ENCODE measurements at places on chromosomes 5 and 9.
A peak's percentile ranks its signal among the peaks of the same experiment; 100 is the strongest.

DNA sequence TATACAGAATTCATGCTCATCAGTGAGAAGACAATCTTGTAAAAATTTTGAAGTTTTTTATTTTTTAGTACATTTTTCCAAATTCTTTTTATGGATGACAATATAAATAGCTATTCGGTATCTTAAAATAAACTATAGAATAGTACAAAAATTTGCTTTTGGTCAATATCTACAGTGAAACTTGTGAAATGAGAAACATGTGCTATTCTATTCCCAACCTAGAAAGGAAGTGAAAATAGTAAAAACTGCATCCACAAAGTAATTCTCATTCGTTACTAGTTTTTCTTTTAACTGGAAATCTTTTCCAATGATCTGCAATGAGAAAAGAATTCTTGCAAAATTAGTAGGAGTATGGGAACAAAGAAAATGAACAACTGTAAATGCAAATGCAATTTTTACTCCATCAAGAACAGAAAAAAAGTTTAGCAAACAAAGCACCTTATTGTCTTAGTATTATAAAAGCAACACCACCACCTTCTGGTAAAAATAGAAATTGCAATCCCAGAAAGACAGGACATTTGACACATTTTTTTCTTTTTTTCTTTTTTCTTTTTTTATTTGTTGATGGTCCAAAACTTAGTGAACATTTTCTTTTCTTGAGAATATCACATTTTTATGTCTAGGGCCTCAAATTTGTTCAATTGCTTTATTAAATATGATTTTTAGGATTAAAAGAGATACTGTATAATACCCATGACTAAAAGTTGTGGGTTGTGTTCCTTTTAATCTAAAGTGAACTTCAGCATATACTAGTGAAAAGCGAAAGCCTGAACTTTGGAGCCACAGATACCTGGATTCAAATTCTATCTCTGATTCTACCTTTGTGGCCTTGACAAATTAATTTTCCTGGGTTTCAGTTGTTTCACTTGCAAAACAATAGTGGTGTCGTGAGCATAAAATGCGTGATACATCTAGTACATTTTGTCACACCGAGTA, 72.3 kb downstream of the SLCO4C1 start:
- DNase-seq: no peak

DNA sequence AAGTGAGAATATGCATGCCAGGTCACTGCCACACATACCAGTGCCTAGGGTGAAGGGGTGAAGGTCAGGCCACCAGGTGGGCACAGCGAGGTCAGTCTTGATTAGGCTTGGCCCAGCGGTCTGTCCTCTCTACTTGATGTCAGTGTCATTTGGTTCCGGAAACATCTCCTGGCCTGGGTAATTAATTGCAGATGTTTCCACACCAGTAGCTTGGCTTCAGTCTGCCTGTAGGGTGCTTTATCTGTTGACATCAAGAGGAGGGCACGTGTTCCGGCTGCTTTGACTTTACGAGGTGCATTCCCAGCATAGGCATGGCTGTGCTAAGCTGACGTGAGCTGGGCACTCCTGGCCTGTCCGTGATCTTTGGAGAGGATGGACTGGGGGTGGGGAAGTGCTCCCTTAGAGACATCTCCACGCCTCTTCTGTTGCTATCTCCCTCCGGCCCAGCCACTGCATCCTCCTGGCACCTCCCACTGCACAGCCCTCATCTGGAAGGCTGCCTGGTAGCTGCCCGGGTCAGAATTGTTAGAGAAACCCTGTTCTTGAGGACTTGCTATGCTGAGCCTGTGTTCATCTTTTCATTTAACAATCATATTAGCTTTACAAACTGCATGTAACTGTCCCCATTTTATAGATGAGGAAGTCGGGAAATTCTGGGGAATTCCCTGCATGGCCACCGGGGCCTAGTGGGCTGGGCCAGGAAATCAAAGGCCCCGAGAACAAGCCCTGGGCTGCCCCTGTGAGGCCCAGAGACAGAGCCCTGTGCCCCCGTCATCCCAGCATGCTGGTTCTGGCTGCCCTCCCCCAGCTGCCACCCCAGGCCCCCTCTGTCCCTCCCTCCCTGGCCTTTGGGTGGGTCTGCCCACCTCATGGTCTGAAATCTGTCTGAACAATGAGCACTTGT, 29.1 kb downstream of the JADE2 start:
- no peak for DNase-seq

DNA sequence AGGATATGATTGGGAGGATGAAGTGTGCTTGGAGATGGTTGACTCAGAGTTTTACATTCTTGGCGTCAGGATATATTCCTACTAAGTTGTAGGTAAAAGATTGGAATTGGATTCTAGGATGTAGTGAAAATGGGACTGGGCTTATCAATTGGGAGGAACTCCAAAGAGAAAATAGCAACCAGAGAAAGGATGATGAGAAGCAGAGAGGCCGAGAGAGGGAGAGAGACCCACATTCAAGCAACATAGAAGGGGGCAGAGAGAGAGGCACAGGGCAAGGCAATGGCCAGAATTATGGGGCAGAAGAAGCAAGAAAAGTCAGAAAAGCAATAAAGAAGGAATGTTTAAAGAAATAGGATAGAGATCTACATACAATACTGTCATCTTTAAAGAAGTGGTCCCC, 217.9 kb upstream of the ACTBL2 start:
- DNase-seq: no peak

- DNase-seq: no peak
Measured at GRCh38 chr9:81103597-81104471, 585.5 kb downstream of the TLE1 start.

GRCh38 chr9:35110327-35110761, 5.3 kb downstream of the ATOSB start:
- DNase-seq: no peak

- no peak for DNase-seq
Measured at GRCh38 chr5:147554261-147554817, 44.5 kb upstream of the DPYSL3 start.

DNA sequence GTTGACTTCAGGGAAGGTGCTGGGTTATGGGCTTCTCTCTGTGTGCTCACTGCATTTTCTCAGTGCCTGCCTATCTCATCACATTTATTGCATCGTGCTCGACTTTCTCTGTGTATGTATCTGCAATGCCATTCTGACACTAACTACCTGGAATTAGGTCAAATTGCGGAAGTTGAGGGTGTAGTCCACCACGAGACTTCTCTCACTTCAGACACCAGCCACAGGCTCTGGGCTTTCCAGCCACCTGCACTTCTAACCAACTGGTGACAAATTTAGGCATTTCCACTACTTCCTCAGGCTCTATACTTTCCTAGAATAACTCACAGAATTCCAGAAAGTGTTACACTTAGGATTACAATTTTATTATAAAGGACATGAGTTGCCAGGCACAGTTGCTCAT, 188.6 kb upstream of the ZNF608 start:
- DNase-seq: no peak

DNA sequence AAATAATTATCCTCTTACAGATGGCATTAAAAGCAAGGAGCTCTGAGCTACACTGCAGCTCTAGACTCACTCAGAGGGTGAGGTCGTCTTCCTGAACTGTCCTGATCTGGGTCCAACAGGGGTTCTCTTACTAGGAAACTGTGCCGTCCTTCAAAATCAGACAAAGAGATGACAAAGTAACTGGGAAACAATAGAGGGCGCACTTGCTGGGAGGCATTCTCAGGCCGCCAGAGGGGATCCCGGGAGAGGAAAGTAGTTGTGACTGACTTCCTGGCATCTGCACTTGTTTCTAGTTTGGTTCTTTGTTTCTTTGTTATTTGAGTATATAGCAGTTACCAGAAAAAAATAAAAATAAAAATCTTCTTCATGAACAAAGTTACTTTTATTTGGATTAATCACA, 142.9 kb upstream of the MSX2 start:
- DNase-seq: no peak

GRCh38 chr5:119451561-119451960, 736 bp upstream of the HSD17B4 start:
- DNase-seq: no peak

DNA sequence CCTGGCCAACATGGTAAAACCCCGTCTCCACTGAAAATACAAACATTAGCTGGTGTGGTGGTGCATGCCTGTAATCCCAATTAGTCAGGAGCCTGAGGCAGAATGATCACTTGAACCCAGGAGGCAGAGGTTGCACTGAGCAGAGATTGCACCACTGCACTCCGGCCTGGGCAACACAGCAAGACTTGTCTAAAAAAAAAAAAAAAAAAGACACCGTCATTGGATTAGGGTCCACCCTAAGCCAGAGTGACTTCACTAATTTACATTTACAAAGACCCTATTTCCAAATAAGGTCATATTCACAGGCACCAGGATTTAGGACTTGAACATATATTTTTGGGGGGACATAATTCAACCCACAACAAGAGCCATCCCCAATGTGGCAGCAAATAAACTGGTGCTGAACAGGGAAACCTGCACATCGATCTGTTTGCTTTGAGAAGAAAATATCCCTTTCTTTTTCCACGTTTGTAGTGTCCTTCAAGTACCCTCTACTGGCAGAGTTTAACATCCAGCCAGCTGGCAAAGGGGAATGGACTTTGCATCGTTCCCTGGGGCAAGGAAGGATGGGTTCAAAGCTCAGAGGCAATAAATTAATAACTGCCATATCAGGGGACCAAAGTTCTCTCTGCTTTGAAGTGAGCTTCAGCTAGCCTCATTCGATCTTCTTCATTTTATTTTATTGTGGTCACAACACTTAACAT, 3.7 kb upstream of the DNAJC25 start:
- no peak for DNase-seq

DNA sequence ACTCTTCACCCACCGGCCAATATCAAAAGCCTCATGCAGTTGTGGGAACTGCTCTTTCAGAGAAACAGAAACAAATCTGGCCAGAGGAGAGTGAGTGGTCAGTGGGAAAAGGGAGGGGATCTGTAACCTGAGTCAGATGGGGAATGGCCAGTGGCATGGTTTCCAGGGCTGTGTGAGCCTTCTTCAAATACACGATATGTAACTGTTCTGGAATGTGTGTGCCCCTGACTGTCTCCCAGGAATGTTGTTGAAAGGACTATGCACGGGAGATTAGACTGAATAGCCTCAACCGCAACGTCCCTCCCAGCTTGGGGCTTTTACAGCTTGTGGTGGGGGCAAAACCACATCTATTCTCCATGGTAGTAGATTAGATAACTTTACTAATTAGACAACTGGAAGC, 60.8 kb downstream of the SH3TC2 start:
- no peak for DNase-seq

DNA sequence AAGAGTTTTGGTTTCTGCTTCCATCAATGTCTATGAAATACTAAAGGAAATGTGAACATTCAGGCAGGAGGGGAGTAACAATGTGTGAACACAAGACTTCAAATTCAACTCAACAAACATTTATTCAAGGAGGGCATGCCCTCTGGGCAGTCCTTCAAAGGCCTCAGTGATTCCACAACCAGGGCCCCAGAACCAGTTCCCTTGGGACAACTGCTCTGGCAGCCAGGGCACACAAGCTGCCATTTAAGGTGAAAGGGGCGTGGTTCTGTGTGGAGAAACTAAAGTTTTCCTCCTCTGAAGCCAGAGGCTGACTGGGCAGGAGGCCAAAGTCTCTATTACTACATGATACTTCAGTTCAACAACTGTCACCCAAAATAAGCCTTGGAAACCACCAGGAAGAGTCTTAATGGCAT, 3.2 kb downstream of the RBM18 start:
- DNase-seq: peak; percentile 88

DNA sequence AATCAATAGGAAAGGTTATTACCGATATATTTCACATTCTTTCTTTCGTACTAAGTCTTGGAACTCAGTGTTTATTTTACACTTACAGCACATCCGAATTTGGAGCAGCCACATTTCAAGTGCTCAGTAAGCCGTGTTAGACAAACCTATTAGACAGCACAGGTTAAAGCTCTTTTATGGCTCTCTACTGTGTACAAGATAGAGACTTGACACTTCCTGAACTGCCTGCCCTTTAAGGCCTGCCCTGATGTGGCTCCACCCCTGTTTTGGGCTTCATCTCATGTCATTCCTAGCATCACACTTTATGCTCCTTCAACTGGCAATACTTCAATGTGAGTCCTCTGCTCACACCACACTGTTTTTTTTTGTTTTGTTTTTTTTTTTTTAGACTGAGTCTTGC, 23.5 kb upstream of the SUSD1 start:
- no peak for DNase-seq

DNA sequence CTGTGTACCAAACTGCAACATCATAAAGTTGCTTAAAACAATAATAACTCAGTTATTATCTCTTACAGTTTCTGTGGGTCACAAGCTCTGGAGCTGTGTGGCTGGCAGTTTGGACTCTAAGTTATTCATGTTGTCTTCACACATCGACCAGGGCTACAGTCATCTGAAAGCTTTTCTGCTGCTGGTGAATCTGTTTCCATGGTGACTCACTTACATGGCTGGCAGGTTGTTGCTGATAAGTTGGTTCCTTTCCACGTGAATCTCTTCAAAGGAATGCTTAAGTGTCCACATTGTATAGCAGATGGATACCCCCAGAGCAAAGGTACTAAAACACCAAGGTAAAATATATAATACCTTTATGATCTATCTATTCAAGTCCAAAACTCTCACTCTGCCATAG, 44.8 kb upstream of the CYLC2 start:
- no peak for DNase-seq

DNA sequence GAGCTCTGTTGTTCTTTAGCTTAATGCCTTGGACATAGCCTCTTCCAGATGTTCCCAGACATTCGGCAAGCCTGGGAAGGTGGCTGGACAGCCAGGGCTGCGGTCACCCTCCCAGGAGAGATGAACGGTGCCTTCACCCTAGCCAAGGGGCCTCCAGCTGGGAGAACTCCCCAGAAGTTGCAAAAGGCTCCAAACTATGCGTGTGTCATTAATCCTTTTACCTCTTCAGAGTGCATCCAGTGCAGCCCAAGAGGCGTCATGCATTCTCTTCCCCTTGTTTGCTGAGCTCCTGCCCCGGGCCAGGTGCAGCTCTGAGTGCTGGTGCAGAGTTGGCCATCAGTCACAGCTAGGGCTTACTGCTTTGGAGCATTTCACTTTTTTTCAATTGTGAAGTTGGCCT, 22.8 kb downstream of the HMCN2 start:
- no peak for DNase-seq

- no peak for DNase-seq
Measured at GRCh38 chr9:95270790-95271189, 46.7 kb downstream of the FANCC start.

GRCh38 chr9:36315283-36315682, 57.0 kb upstream of the GNE start:
- DNase-seq: no peak

DNA sequence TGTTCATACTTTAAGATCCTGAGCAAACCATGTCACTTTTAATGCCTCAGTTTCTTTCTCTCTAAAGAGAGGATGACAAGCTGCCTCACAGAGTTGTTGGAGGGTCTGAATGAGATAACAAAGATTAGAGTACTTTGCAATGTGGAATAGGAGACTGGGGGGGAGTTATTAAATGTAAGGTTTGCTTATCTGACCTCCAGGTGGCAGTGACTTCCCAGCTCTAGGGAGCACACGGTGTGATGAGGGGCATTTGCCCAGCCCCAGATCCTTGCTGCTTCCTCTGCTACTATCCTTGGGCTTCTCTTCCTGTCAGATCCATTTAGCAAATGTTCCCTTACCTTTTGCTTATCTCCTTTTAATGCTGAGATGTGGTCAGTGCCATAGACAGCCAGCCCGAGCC, 30.7 kb downstream of the ENHO start:
- DNase-seq: no peak

- DNase-seq: peak; percentile 20
Measured at GRCh38 chr5:171450423-171451331, 31.2 kb downstream of the FGF18 start.

Measured in ascending aorta (tissue), 2 donors.